ENCODE measurements at places on chromosomes 2 and 18. TPM values are rescaled to one million over a fixed set of nuclear protein-coding genes. Genes with fewer than 3 reads are reported as not detected.

ACTG2 gene
- total RNA-seq: 5.3 TPM

COL4A3 gene
- 2.2 TPM for total RNA-seq

GRCh38 chr18:9410515-9410914 is 64.8 kb upstream of the RALBP1 start:
- H3K27ac ChIP-seq: no peak overlapping the region
- H3K4me3 ChIP-seq: no peak overlapping the region
- no peaks in the 10 kb centered on the region for H3K36me3 ChIP-seq
- H3K4me1 ChIP-seq: no peaks in the 10 kb centered on the region
- H3K27me3 ChIP-seq: no peaks in the 10 kb centered on the region
- no peak for DNase-seq

DNA sequence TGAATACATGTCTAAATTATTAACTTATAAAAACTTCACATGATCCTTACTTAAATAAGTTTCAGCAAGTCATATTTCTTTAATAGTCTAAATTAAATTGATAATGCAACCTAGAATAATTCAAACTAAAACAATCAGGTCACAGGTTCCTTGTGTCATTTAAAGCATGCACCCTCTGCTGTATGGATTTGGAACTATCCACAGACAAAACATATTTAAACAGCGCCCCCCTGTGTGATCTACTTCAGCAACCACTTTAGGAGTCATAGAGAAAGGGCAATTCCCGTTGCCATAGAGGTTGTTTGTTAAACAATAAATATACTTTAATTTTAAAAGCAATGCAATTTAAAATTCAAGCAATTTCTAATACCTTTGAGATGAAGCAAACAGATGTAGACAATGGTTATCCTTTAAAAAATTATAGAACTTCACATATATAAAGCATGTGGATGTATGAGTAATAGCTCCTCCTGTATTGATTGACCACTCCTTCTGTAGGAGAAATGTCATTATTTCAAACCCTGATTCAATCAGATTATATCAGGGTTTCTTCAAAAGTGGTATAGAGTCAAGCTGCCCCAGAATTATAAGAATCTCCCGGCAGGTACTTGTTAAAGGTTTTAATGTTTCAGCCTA is 21.2 kb downstream of the GRB14 start:
- H3K4me1 ChIP-seq: no peaks in the 10 kb centered on the region
- no peaks in the 10 kb centered on the region for H3K27me3 ChIP-seq
- H3K4me3 ChIP-seq: no peak overlapping the region
- H3K27ac ChIP-seq: no peak overlapping the region

GRCh38 chr2:3670376-3670775 is 12.4 kb downstream of the ALLC start:
- no peak overlapping the region for H3K4me3 ChIP-seq
- no peaks in the 10 kb centered on the region for H3K27me3 ChIP-seq
- no peak overlapping the region for H3K27ac ChIP-seq
- H3K4me1 ChIP-seq: peaks cover 4% of the 10 kb centered on the region
- H3K36me3 ChIP-seq: no peaks in the 10 kb centered on the region

- H3K36me3 ChIP-seq: no peaks in the 10 kb centered on the region
- no peaks in the 10 kb centered on the region for H3K4me1 ChIP-seq
- DNase-seq: no peak
- H3K27me3 ChIP-seq: no peaks in the 10 kb centered on the region
These were observed 358.7 kb downstream of the SETBP1 start for GRCh38 chr18:45039376-45039775.

DNA sequence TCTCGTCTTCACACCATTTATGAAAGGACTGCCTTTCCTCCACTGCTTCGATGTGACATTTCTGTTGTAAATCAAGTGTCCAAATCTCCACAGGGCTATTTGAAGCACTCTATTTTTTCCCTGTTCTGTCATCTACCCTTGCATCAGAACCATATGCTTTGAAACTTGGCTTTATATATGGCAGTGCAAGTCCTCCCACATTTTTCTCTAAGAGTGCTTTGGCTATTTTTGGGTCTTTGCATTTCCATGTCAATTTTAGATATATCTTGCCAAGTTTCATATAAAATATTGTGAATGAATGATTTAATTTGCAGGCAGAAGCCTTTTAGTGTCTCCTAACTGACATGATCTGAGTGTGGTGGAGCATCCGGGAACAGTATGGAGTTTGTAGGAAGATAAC is 37.8 kb upstream of the CBLN2 start:
- no peaks in the 10 kb centered on the region for H3K36me3 ChIP-seq
- no peaks in the 10 kb centered on the region for H3K27me3 ChIP-seq
- DNase-seq: no peak
- peaks cover 6% of the 10 kb centered on the region for H3K4me1 ChIP-seq
- no peak overlapping the region for H3K27ac ChIP-seq
- H3K4me3 ChIP-seq: no peak overlapping the region

DNA sequence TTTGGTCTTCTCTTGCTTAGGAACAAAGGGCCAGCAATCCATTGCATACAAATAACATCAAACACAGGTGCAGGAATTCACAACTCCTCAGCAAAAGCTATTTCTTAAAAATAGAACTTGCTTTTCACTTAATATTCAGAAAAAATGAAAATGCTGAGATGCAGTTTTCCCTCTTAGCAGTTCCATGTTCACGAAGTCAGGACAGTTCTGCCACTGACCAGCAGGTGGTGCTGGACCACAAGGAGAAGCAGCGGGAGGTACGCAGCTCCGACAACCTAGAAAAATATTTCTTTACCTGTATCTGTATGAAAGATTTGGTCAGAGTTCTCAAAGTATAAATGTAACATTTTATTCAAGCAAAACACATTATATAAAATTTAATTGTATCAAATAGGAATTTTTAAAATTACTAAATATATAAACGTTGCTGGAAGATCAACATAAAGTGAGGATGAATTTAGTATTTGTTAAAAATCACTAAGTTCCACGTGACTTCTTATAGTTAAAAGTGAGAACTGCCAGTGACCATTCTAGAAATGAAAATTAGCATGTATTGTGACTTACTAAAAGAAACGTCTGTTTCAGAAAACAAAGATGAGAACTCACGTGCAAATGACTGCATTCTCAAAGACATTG is 48.8 kb downstream of the ADNP2 start:
- peaks cover 30% of the 10 kb centered on the region for H3K36me3 ChIP-seq
- H3K4me1 ChIP-seq: peaks cover 14% of the 10 kb centered on the region
- H3K27ac ChIP-seq: no peak overlapping the region
- peak; percentile 64 for DNase-seq

DNA sequence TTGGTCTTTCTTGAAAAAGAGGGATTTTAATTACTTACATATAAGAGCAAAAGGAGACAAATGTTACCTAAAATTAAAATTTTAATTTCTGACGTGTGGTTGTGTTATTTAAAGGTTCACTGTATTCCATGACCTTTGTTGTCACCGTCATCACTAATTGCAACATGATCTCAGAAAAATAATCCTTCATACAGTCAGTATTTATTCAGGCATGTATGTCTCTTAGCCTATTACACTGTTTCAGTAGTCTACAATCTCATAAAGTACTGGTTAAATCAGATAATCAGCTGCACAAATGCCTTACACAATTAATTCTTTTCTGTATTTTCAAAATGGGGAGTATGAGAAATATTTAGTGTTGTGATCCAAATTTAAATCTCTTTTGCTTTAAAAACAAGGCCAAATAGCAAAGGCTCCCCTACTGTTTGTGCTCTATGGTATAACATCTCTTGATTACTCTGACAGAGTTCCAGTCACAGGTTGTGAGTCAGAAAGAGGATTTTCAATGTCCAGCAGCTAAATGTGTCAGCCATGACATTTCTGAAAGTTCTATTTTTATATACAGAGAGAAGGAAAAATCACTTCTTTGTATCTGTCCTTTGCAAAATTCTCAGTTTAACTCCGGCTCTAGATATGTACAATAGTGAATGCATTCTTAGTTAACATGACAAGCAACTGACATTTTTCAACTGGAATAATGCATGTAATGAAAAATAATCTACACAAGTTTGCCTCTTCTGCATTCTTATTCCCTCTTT is 184.0 kb downstream of the FIGN start:
- no peaks in the 10 kb centered on the region for H3K36me3 ChIP-seq
- H3K4me3 ChIP-seq: no peak overlapping the region
- H3K27me3 ChIP-seq: no peaks in the 10 kb centered on the region
- H3K27ac ChIP-seq: peak overlapping the region; percentile 64

DNA sequence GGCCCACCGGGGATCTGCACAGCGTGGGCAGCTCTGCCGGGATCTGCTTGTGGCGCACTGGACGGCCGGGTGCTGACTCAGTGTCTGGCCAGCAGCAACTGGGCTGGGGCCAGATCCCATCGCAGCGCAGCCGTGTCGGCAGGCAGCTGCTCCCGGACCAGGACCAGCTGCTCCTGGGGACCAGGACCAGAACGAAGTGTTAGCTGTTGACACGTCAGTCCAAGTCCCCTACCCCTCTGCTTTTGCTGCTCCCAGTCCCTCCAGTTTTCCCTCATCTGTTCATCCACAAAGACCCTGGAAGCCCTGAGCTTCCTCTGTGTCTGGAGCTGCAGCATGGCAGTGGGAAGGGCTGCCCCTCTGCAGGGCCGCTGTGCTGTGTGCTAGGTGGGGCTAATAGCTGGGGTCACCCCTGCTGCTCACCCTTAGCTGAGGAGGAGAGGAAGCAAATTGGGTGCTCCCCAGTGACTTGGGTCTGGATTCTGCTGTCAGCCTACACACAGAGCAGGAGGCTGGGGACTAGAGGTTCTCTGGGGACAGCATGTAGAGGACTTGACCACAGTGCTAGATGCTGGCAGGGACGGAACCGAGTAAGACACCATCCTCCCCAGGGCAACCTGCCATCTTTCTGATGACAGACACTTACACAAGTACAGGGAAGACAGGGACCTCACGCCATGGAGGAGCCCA is 16.9 kb upstream of the KIF1A start:
- H3K27me3 ChIP-seq: no peaks in the 10 kb centered on the region
- no peak for DNase-seq
- no peaks in the 10 kb centered on the region for H3K36me3 ChIP-seq
- no peak overlapping the region for H3K4me3 ChIP-seq
- H3K4me1 ChIP-seq: peaks cover 34% of the 10 kb centered on the region

- no peak overlapping the region for H3K4me3 ChIP-seq
- no peak overlapping the region for H3K27ac ChIP-seq
- no peak for DNase-seq
These were observed 81.0 kb downstream of the EDAR start for GRCh38 chr2:108907822-108908712.

Data from spinal cord (tissue), 10 donors.